ENCODE measurements at places on chromosomes 11 and 22. TPM values are rescaled to one million over a fixed set of nuclear protein-coding genes. Genes with fewer than 3 reads are reported as not detected.

The C11orf21 gene
- not detected for total RNA-seq

The MMP3 gene
- 0.08 TPM for total RNA-seq

The TSPAN32 gene
- 0.12 TPM for total RNA-seq

The NLRP6 gene
- total RNA-seq: not detected

The TH gene
- total RNA-seq: not detected

Measured in smooth muscle cell of the coronary artery (primary cell).